Astrocyte (in vitro differentiated cells and primary cell): ENCODE measurements at places on chromosomes 6 and 20. TPM values are rescaled to one million over a fixed set of nuclear protein-coding genes. Genes with fewer than 3 reads are reported as not detected.

DNA sequence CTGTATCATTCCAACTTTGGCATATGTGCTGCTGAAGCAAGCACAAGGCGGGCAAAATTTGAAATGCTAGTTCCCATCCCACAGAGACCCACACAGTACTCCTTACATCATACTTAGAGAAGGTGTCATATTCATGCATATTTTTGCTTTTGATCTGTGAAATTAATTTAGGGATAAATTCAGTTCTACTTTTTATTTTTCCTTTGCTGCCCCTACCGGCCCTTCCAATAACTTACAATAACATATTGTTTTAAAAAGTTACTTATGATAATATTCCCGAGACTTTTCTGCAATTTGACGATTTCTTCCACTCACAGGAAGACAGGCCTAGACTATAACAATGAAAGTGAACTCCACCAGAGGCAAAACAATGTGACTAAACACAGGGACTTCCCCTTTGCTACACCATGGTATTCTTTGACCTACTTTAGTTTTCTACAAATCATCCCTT is 35.0 kb downstream of the SESN1 start:
- no peaks in the 10 kb centered on the region for H3K27me3 ChIP-seq
- no peak for DNase-seq
- no peak overlapping the region for H3K4me3 ChIP-seq
- H3K4me1 ChIP-seq, result no peaks in the 10 kb centered on the region

Gene NFKBIE
- 10.1 and 11.0 TPM in 2 replicates for total RNA-seq

DNA sequence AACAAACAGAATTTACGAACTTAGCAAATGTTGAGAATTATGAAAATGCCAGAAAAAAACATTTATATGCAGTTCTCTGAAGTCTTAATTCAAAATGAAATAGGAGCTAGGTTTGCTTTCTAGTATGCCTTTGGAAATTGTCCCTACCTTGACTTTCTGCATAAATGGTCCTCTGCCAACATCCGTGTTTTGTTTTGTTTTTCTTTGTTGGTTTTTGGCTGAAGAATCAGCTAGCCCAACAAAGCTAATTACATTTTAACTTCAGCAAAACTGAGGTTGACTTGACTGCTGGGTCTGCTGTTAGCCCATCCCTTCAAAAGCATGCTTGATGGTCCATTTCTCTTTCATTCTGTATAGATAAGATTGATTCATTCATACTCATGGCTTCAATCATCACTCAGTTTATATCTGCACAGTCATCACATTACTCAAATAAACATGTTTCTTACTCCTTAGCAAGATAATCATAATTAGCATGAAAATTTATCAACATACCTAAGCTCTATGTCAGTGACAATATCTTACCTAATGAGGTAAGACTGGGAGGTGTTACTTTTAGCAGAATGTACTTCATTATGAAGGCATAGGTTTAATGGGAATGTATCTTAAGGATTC is 76.4 kb downstream of the ADGRB3 start:
- no peaks in the 10 kb centered on the region for H3K27me3 ChIP-seq
- H3K27ac ChIP-seq, result no peak overlapping the region
- H3K4me3 ChIP-seq, result no peak overlapping the region
- no peaks in the 10 kb centered on the region for H3K4me1 ChIP-seq

- H3K4me3 ChIP-seq, result no peak overlapping the region
- H3K4me1 ChIP-seq, result no peaks in the 10 kb centered on the region
- H3K27me3 ChIP-seq, result no peaks in the 10 kb centered on the region
These were observed 25.2 kb downstream of the MEI4 start for GRCh38 chr6:77678048-77678447.

DNA sequence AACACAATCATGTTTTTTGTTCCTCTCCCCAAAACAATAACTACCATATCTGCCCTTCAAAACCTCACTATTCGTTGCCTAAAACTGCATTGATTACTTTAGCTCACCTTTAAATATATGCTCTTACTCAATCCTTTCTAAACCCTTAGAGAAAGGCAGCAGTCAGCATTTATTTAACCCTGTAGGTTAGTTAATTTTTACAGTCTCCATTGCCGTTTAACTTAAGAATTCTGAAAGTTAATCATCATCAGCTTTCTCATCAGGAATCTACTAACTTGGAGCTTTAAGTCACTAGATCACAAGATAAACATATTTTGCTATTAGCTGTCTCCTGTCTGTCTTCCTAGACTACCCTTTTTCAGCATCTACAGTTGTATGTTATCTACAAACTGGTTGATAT is 991.9 kb downstream of the EPHA7 start:
- no peaks in the 10 kb centered on the region for H3K36me3 ChIP-seq
- no peak overlapping the region for H3K27ac ChIP-seq
- no peaks in the 10 kb centered on the region for H3K27me3 ChIP-seq
- no peaks in the 10 kb centered on the region for H3K4me1 ChIP-seq
- no peak for DNase-seq
- H3K4me3 ChIP-seq, result no peak overlapping the region

DNA sequence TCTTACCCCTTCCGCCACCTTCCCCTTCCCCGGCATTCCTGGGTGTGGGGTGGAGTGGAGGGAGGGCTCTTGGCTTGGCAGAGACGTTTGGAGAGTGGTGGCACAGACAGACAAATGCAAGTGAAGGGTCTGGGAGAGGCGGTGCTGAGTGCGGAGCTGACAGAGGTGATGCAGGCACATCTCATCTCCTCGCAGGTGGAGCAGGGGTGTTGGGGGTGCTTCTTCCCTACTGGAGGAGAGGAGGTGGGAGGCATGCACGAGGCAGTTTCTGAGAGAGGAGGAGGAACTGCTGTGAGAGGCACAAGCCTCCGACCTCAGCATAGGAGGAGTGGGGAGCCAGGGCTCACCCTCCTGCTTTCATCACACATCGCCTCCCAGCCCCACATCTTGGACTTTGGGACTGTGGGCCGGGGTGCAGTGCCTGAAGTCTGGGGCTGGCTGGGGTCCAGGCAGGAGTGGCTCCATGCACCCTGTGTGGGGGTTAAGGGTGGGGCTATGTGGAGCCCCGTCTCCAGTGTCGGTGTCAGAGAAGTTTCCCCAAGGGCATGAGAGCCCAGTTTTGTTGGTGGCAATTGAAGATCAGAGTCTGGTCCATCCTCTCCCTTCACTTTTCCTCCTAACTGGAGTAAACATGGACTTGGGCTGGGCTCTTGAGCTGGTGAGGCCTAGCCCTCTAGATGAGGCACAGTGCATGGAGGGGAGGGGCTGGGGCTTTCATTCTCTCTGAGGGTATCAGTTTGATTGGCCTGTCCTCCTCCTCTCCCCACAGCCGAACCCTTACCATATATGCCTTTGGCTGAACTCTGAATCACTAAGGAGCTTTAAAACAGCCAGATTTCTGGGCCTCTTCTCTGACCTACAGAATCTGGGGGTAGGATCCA is 20.2 kb upstream of the SLC22A7 start:
- peaks cover 17% of the 10 kb centered on the region for H3K27me3 ChIP-seq
- peaks cover 5% of the 10 kb centered on the region for H3K4me1 ChIP-seq
- no peaks in the 10 kb centered on the region for H3K36me3 ChIP-seq
- H3K4me3 ChIP-seq, result no peak overlapping the region
- DNase-seq, result no peak
